WTC11 (cell line): ENCODE measurements at places on chromosomes 5 and 9.

GRCh38 chr9:38125889-38126288 is 56.9 kb upstream of the SHB start:
- DNase-seq, result no peak

- DNase-seq, result peak; percentile 83
These were observed 759.5 kb downstream of the TAF11L14 start for GRCh38 chr5:18393565-18394442.

- DNase-seq, result no peak
These were observed 49.7 kb downstream of the TIMD4 start for GRCh38 chr5:156913355-156913718.

DNA sequence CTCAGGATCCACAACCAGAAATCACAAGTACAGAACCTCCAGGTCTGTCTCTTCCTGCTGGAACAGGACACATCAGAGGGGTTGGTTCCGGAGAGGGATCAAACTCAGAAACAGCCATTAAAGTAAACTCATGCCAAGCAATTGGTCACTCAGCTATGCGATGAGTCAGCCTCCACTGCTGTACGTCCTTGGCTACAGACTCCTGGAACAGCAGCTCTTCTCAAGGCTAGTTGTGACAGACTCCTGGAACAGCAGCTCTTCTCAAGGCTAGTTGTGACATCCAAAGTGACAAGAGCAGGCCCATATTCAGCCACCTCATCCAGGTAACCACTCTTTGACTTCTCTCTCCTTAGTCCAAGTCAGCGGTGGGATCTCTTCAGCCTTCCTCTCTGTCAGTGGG is at the start of gene SPINK13:
Gene SPINK13 (plus strand): TSS at position 229 of the 400 bp plus-strand sequence. CDS start 1,279 bp downstream, outside the sequence.
- no peak for DNase-seq

GRCh38 chr5:180498378-180498777 is 4.2 kb downstream of the CNOT6 start:
- no peak for DNase-seq
